ENCODE measurements at places on chromosomes 13 and 19.

DNA sequence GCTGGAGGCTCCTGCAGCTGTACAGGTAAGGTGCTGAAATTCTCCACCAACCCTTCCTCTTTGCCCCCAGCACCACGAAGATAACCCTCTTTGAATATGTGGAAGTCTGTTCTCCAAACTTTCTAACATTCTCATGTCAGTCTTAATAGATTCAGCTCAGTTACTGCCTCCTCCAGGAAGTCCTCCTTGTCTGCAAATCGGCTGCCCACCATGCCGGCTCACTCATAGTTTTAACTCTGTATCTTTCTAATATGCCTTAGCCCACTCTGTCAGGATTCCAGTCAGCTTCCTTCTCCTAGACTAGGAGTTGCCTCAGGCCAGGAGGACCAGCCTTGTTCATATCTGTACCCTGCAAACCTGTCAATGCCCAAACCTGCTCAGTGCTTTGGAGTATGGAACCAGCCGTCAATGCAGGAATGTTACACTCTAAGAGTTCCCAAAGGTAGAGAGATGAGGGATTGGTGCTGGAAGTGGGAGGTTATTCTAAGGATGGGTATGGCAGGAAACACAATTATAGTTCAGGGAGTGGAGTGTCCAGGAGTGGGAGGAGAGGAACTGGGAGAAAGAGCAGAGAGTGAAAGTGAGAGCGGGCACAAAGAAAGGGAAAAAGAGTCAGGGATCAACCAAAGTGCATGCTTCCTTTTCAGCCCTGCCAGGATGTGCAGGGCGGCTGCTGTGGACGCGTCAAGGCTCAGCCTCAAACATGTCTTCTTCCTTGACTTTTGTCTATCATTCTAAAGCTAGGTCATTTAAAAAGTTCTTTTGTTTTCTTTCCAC, 38.0 kb upstream of the ALOX5AP start:
- no peak for DNase-seq

GRCh38 chr13:51243832-51244231, 21.6 kb downstream of the FAM124A start:
- DNase-seq = no peak

DNA sequence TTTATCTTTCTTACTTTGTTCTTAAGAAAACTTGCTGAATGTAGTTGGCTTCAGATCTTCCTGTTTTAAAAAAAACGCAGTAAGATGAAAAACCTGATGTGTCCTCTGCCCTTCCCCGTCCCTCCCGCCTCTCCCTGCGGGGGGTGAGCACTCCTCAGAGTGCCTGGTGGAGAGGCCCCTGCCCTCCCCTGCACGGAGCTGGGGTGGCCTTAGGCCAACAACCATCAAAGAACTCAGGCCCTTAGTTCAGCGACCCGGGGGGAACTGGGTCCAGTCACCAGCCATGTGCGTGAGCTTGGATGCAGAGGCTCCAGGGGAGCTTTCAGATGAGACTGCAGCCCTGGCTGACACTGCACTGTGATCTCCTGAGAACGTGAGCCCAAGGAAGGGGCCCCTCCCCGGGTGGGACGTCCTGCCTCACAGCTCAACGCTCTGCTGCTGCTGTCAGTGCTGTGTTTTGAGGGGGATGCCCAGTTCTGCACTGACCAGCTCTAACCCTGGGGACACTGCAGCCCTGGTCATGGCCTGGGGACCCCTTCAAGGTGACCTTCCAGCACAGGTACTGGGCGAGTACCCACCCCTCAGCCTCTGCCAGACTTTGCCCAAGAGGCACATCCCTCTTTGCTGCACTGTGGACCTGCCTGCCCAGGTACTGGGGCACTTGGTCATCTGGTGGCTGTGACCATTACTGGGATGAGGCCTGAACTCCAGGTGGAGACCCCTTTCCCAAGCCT, 42.7 kb downstream of the ANKRD10 start:
- no peak for DNase-seq

GRCh38 chr19:50909240-50910070, 1.7 kb downstream of the KLK4 start:
- DNase-seq = peak; percentile 92

DNA sequence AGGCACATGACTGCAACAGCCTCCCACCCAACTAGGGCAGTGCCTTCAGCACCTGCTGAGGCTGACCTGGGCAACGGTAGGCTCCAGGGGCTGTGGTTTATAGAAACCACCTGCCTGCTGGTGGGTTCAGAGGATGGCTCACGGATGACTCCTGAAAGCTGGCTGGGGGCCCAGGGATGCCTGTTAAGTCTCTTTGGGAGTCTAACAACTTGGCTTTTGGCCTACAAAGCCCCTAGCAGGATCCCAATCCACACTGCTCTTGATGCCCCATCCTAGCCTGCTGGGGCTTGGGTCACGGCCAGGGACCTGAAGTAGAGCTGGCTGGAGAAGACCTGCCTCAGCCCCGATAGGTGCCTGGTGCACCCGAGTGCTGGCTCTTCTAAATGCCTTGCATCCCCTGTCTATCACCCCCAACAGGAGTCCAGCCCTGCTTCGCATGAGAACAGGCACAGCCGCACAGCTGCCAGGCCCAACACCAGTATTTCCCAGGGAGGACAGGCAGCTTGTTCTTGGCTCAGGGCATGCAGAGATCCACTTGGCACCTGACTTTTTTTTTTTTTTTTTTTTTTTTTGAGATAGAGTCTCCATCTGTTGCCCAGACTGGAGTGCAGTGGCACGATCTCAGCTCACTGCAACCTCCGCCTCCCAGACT, 9.1 kb upstream of the EPHX3 start:
- DNase-seq = no peak

DNA sequence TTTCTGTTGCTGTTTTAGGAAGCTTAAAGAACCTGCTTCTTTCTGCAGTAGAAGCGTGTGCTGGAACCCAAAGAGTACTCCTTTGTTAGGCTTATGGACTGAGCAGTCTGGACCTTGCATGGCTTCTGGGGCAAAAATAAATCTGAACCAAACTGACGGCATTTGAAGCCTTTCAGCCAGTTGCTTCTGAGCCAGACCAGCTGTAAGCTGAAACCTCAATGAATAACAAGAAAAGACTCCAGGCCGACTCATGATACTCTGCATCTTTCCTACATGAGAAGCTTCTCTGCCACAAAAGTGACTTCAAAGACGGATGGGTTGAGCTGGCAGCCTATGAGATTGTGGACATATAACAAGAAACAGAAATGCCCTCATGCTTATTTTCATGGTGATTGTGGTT, 103.1 kb downstream of the TNFRSF19 start:
- DNase-seq = no peak

GRCh38 chr13:51995677-51996551, 15.3 kb downstream of the ATP7B start:
- no peak for DNase-seq

DNA sequence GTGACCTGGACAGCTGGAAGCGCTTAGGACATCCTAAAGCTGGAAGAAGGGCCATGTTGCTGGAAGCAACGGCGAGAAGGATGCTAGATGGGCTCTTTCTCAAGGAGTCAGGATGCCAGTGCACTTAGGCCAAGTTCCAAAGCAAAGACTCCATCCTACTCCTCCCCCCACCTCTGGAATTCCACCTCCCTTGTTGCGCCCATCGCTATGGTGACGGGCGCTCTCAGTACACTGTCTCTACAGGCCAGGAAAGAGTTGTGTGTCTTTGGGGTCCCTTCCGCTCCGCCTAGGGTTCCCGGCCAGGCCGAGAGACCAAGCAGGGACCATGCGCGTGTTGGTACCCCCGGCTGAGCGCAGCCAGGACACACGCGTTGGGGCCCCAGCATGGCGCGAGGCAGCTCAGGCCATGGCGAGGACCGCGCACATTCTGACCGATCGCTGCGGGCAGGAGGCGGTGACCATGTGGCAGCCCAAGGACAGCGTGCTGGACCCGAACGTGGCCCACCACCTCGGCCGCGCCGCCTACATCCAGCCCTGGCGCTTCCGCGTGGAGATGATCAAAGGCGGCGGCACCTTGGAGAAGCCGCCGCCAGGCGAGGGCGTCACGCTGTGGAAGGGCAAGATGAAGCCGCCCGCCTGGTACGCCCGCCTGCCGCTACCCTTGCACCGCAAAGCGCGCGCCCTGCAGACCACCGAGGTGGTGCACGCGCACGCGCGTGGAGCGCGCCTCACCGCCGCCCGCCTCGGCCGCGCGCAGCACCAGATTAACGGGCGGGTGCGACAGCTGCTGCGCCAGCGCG, 31.0 kb upstream of the SLC1A6 start:
- no peak for DNase-seq

- DNase-seq = peak; percentile 43
These were observed 21.9 kb downstream of the ONECUT3 start for GRCh38 chr19:1774989-1775772.

DNA sequence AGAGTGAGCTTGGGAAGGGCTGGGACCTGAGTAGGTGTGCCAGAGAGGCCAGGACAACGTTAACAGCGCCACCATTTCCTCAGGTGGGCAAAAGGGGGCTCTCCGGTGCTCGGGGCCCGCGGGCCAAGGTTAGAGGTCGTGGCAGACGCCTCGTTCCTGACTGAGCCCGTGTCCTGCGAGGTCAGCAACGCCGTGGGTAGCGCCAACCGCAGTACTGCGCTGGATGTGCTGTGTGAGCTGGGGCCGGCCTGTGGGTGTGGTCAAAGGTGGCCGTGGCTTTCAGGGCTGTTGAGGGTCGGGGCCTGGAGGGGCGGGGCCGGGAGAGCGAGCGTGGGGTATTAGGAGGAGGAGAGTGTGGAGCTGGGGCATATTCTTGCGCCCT, 3.7 kb downstream of the KIRREL2 start:
- DNase-seq = no peak

Measured in GM13977 (cell line).